ENCODE measurements at places on chromosomes 12 and 14.

GRCh38 chr12:102891756-102892155, 25.3 kb downstream of the PAH start:
- DNase-seq = no peak

GRCh38 chr14:103846543-103847450, 578 bp downstream of the PPP1R13B start:
- no peak for DNase-seq

GRCh38 chr14:23284654-23285529, 1.0 kb downstream of the HOMEZ start:
- DNase-seq = no peak

GRCh38 chr14:67485501-67486095, 2.9 kb downstream of the TMEM229B start:
- DNase-seq = no peak

GRCh38 chr14:104384776-104385071, 194.8 kb upstream of the C14orf180 start:
- DNase-seq = peak; percentile 3

- no peak for DNase-seq
Observed at GRCh38 chr14:86935241-86935885, 1057.6 kb downstream of the GALC start.

DNA sequence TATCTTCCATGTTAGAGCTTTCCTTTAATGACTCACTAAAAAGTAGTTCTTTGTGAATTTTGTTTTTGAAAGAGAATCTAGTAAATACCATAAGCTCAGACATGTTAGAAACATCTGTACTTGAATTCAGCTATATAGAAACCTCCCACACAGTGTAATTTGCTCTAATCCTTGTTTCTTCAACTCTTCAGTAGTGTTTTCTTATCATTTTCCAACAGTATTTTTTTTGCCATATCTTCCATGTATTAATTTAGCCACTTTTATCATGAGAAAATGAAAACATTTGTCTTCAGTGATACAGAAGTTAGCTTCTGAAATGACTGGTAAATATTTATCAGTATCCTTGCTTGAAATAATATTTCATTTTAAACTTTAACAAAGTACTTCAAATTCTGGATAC, 73.6 kb downstream of the ARID2 start:
- DNase-seq = no peak

DNA sequence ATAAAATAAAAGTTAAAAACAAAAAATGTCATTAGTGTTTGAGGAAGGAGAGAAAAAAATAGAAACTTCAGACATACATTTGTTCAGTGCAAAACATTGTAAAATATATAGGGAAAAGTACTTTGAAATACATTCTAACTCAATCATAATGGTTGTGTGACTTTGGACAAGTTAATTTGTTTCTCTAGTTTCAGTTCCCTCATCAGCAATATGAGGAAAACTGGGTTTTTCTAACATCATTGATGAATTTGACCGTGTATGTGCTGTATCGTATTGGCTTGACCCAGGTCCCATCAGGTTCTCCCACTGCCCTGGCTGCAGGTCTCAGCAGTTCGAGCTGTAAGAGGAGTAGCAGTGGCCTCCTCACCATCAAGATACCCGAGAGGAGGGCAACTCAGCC, 173.9 kb upstream of the ATF7IP start:
- DNase-seq = no peak

GRCh38 chr14:59511916-59512575, 27.7 kb downstream of the JKAMP start:
- no peak for DNase-seq

DNA sequence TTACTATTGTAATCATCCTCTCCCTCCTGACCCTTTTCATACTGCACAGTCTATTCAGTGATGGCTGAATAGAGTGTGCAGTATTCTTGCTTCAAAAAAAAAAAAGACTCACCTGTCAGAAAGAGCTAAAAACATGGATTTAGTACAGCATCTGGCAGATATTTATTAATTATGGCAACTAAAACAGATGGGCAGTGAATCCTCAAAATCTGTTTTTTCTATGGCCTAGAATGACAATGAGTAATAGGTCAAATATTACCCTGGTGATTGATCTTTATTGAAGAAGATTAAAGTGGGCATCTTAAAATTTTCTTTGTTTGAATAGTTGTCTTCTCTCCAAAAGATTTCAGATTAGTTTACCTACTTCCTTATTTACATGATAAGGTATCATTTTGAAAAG, 543.6 kb downstream of the FOXG1 start:
- DNase-seq = no peak

GRCh38 chr12:132103542-132104308, 40.4 kb downstream of the DDX51 start:
- no peak for DNase-seq

DNA sequence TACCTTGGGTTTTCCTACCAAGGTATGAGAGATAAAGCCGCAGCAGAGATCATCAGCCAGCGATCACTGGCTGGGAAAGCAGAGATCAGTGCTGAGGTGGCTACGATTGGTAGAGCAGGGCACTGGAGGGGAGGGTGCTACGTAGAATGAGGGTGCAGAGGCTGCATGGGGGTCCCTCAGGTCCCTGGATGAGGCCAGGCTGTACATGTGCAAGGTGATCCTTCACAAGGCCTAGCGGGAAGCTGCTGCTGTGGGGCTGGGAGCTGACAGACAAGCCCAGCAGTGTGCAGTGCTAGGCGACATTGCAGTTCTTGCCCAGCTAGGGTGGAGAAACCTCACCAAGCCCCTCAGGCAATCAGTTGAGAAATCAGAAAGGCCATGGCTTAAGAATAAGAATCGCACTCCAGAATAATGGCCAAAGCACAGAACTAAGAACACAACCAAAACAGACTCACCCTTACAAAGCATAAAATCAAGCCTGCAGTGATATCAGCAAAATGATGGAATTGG, 37.2 kb upstream of the GPR132 start:
- DNase-seq = no peak

- DNase-seq = no peak
Observed at GRCh38 chr12:19230299-19230866, 100.8 kb downstream of the PLEKHA5 start.

DNA sequence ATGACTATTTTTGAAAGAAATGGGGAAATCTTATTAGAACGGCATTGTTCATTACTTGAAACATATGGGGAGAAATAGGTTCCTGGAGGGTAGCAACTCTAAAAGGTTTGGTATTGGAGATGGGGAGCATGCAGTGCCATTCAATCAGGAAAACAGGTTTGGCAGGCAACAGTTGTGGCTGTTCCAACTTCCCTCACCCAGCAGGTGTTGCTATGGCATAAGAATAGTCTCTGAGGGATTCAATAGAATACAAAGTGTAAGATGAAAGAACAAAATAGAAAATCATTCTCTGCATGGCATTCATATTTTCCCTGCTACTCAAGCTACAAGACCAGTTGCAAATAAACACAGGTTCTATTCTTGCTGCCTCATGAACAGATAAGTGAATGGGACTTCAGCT, 393.3 kb upstream of the RPL10L start:
- no peak for DNase-seq
